Smooth muscle cell of the brain vasculature (primary cell): ENCODE measurements at places on chromosomes 16 and 17.

DNA sequence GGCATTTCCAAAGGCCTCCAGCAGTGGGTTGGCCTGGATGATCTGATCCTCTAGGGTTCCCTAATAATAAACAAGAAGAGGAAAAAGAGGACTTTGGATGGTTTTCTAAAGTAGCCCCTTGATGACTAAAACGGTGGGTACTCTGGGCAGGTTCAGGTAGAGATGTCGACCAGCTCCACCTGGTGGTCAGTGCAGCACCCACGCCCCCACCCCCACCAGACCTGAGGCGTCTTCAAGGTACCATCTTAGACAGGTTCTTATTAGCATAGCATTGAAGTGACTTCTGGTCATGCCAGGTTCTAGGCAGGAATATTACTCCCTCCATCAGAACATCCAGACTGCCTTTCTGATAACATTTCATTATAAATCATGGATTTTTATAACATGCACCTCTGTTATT, 15.0 kb downstream of the MYH13 start:
- no peak for DNase-seq

- DNase-seq: no peak
Measured at GRCh38 chr17:82799591-82799990, 40.2 kb downstream of the ZNF750 start.

- DNase-seq: no peak
Measured at GRCh38 chr17:15267996-15268395, 2.9 kb upstream of the PMP22 start.

DNA sequence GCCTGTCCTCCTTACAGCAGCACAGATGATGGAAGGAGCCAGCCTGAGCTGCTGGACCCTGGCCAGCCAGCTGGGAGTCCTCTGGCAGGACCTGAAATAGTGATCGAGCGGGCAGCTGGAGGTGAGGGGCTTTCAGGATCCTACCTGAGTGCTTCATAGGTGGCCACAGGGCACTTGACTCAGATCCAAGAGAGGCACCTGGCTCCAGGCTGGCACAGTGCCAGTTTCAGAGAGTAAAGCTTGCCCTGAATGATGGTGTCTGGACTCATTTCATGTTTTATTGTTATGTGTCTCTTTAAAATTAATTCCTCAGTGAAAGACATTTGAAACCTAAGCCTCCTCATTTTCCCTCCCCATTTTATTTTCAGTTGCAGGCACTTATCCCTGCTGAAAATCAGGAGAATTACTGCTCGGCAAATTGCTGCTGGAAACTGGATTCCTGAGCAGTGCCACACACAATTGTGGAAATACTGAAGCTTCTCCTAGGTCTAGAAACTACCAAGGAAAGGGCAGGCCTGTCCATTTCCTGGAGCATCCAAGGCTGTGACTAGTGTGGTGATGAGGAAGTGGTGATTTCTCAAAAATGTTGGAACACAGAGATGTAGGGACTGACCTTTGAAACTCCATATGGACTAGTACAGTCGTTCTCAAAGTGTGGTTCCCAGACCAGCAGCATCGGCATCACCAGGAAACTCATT, 16.1 kb upstream of the ADAMTS18 start:
- no peak for DNase-seq

- DNase-seq: no peak
Measured at GRCh38 chr16:6407596-6407995, 925.0 kb upstream of the RBFOX1 start.

- no peak for DNase-seq
Measured at GRCh38 chr17:72631949-72632684, 460.4 kb downstream of the SLC39A11 start.

DNA sequence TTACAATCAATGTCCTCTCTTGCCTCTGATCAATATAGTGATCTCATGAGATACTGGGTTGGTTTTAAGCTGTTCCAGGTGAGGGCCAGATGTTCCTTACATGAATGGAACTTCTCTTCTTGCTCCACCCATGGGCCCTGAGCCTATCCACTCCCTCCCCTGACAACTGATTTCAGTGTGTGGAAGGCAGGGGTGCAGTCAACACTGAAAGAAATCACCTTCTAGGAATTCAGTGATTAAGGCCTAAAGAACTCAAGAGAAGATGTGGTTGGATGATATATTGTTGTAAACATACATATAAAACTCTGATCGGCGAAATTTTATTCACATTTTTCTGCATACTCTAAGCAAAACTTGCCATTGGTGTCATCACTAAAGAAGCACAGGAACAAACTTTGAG, 6.7 kb upstream of the GOSR2 start:
- DNase-seq: no peak

GRCh38 chr17:41067281-41067680, 1.6 kb upstream of the KRTAP2-4 start:
- no peak for DNase-seq

DNA sequence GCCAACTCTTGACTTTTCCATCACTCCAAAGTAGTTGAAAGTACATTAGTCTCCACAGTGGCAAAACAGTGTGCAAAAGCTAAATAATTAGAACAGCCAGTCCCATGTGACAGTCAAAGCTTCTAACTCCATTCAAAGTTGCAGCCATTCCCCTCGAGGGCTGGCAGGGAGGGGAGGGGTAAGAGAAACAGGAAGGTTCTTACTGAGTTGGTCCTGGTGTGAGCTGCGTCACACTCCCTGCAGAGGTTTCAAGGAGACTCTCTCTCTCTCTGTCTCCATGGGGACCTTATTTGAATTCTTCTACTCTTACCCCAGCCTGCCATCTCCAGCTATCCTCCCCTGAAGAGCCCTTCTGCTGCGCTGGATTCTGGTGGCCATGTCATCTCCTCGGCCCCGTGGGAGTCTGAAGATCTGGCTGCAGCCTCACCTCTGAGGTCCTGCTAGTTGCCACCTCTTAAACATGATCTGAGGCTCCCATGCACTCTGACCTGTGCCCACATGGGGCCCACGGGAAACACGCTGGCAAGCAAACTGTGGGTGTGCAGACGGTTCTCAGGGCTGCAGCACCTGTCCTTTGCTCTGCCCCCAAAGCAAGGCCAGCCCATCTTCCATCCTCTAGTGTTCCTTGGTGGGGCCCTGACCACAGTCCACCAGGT, 23.3 kb upstream of the STH start:
- no peak for DNase-seq

- DNase-seq: no peak
Measured at GRCh38 chr16:67177743-67178699, 5.7 kb downstream of the MATCAP1 start.

DNA sequence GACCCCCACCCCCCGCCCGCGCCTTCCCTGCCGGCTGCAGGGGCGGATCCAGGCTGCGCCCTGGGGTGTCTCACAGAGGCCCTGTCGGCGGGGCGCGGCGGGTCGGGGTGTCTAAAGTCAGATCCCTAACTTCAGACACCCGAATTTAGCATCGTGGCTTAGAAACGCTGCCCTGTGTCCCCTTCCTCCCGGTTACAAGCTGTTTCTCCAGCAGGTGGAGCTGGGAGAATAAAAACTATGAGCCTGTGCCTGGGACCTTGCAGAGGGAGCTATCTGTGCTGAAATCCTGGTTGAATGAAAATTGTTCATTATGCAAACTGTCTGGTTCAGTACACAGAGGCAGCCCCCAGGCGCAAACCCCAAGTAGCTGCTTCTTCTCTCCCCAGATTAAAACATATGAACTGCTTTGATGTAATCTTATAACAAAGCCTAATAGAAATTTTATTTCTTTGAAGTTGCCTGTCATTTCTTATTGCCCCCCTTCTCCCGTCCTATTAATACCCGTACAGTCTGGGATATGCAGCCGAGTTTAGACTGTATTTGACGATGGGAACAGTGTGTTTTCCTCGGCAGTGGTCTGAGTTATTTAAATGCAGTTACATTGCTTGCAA, 79.0 kb downstream of the RPA1 start:
- peak; percentile 36 for DNase-seq

DNA sequence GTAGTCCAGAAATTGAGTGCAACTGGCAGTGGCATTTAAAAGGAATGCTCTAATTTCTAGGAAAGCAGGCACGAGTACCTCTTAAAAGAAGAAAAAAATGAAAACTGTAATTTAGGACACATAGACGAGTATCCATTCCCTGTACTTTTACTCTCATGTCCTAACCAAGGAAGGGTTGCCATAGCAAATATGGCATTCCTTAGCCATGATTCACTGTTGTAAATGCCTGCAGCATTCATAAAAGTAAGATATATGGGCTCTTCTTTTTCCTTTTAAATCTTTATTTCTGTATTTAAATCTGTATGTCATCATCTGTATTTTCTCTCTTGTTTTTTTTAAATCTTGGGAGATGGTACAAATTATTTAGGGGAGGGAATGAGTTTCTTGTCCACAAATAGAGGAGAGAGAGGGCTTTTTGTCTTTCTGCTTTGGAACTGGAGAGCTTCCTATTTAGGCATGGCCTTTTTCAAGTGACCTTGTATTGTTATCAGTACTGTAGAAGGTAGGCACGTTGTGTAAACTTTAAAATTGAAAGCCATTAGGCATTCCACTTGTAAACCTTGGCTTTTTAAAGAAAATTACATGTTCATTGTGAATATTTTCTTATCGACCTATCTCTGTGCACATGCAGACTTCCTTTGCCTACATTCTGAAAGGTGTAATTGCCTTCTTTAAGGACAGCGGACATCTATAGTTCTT, 50.0 kb downstream of the TENT4B start:
- DNase-seq: peak; percentile 60

DNA sequence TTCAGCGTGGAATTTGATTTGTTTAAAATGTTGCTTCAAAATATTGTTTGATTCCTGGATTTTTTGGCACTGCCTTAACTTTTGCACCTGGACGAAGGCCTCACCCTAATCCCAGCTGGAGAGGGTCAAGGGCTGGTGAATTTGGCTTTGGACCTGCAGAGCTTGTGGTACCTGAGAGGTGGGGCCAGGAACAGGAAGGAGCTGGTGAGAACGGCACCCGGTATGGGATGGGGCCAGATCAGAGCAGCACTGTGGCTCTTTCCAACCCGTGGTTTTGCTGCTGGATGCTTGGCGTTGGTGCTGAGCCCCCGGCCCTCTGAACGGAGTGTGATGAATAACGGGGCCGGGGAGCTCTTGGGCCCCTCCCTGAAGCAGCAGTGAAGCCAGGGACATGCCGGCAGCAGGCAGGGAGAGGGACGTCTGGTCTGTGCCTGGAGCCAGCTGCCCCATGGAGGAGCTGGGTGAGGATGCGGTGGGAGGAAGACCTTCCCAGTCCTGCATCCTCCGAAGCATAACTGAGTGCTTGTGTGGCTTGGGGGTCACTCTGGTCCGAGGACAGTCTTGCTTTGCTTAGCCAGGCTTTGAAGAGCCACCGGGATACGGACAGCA, 275.4 kb downstream of the SEC14L1 start:
- no peak for DNase-seq

GRCh38 chr17:57102122-57102521, 17.1 kb downstream of the AKAP1 start:
- DNase-seq: no peak

GRCh38 chr16:29256501-29256981, 150.0 kb downstream of the NPIPB11 start:
- DNase-seq: no peak

GRCh38 chr17:65973237-65973636, 218.7 kb downstream of the CEP112 start:
- DNase-seq: no peak

GRCh38 chr17:50308666-50309065, 34.4 kb downstream of the TMEM92 start:
- no peak for DNase-seq

DNA sequence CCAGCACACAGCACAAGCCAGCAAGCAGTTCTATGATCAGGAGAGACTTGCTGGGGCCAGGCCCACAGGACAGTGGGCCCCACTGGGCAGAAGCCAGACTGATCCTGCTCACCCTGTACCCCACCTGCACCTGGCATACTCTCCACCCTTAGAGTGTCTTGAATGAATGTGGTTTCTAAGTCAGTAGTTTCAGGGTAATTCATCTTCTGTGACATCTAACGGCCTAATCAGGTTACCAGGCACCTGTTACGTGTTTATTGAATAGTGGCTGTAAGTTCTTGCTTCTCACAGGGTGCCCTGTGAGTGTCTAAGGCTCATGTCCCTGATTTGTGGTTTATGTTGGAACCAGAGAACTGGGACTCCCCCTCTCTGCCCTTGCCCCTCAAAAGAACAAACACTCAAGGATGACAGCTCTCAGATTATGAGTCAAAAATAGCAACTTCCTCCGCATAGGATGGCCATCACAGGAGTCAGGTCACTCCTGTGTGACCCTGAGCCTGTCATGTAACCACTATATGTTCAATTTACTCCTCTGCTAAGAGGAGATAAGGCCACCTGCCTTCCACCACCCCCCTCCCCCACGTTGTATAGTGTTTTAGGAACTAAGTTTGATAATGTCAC, 7.0 kb upstream of the OR2C1 start:
- DNase-seq: no peak

- no peak for DNase-seq
Measured at GRCh38 chr17:38867968-38868816, 1.7 kb upstream of the LASP1 start.

DNA sequence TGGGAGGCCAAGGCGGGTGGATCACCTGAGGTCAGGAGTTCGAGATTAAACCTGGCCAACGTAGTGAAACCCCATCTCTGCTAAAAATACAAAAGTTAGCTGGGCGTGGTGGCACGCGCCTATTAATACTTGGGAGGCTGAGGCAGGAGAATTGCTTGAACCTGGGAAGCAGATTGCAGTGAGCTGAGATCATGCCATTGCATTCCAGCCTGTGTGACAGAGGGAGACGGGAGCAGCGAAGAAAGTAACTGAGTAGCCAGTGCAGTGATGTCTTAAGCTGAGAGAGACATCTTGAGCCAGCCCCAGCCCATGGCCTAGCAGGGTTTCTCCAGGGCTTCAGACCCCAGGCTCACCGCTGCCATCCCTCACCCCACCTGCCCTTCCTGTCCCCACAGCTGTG, 9.8 kb upstream of the SMIM5 start:
- DNase-seq: no peak

GRCh38 chr16:4572715-4573114, 16.6 kb downstream of the C16orf96 start:
- DNase-seq: no peak

- no peak for DNase-seq
Measured at GRCh38 chr17:63476854-63477479, at the start of gene ACE. ACE (plus strand) TSS chr17:63477061; CDS start chr17:63477095, 34 bp downstream.

GRCh38 chr17:16422416-16422815, 7.0 kb downstream of the TRPV2 start:
- no peak for DNase-seq

- no peak for DNase-seq
Measured at GRCh38 chr17:82938486-82938872, 98.7 kb upstream of the ZNF750 start.

DNA sequence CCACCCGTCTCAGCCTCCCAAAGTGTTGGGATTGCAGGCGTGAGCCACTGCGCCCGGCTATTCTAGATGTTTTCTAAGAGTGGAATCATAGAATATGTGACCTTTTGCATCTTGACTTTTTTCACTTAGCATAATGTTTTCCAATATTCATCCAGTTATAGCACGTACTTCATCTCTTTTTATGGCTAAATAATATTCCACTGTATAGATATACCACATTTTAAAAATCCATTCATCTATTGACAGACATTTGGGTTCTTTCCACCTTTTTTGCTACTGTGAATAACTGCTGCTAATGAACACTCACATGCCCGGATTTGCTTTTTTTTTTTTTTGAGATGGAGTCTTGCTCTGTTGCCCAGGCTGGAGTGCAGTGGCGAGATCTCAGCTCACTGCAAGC, 3.2 kb upstream of the EIF5A start:
- DNase-seq: no peak

- no peak for DNase-seq
Measured at GRCh38 chr17:76917829-76918228, 49.6 kb downstream of the MGAT5B start.

GRCh38 chr17:61411261-61412142, 11.9 kb downstream of the TBX2 start:
- DNase-seq: no peak
